ENCODE measurements at places on chromosomes 3 and 15.

GRCh38 chr3:79761441-79761840 is 6.4 kb downstream of the ROBO1 start:
- DNase-seq = no peak

DNA sequence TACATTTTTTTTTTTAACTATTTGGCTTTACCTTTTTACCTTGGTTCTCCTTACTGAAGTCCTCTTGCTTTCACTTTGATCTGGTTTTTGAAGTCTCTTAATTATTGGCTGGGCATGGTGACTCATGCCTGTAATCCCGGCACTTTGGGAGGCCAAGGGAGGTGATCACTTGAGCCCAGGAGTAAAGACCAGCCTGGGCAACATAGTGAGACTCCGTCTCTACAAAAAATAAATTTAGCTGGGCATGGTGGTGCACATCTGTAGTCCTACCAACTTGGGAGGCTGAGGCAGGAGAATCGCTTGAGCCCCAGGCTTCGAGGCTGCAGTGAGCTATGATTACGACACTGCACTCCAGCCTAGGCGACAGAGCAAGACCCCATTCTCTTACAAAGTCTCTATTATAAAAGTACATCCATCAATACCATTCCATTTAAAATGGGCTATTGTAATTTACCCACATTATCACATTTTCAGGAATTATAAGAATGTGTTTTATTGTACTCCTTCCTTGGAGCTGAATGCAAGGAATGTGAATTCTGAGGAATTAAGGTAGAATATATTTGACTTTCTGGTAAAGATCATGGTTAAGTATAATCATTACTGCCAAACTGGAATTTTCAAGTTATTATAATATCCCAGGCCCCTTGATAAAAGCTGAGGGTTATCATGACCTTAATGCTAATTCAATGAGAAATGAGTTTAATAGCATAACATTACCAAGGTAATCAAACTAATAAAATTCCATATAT is 49.0 kb downstream of the MSL2 start:
- no peak for DNase-seq

DNA sequence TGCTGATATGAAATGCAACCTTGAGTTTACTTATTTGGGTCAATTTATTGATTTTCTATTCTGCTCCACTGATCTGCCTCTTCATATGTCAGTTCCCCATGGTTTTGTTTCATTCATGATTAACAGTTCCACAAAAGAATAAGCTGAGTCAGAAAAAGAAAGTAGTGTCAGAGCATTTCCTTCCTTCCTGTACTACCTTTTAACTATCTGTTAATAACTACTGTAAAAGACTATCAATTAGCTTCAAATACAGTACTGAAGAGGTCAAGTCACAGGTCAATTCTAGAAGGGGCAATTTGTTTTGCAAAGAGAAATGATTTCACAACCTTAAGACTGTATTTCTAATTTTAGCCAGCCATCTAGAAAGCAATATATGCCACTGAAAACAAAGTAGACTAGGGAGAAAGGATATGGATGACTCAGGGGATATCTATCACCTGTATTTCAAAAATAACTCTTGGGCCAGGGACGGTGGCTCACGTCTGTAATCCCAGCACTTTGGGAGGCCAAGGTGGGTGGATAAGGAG is 129.5 kb downstream of the TFDP2 start:
- DNase-seq = no peak

DNA sequence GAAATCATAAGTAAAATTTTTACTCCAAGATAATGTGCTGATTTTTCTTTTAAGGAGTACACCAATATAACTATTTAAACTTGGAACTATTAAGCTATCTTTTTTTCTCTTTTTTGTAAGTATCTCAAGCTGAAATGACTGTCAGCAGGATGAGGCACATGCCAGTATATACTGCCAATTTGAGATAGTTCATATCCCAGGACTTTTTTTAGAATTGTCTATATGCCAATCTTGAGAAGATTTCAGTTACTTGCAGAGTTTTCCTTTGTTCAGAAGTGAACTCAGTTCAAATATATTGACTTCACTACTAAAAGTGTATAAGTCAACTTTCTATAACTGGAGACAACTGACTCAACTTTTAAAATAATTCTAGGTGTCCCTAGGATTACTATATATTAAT is 181.7 kb upstream of the ZNF717 start:
- DNase-seq = no peak

GRCh38 chr15:72970933-72971760 is 81.1 kb upstream of the NEO1 start:
- DNase-seq = no peak

- DNase-seq = no peak
These were observed 73.7 kb downstream of the TM2D3 start for GRCh38 chr15:101578443-101578894.

- no peak for DNase-seq
These were observed 66.8 kb upstream of the ATP11B start for GRCh38 chr3:182726258-182727142.

DNA sequence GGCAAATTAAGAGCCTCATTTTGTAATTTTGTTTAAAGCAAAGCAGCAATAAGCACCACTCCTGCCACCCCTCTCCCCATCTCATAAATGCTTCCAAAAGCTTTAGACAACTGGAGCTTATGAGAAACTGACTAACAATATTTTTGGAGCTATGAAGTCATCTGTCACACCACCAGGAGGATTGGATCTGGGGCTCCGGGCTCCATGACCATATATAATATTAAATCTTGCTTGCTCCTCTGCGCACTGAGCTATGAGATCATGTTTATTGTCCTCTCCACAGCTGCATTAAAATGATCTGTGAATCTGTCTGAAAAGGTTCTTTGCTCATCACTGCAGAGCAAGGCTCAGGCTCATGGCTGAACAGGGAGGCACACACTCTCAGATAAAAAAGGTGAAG is 323.7 kb downstream of the ZNF621 start:
- DNase-seq = no peak

DNA sequence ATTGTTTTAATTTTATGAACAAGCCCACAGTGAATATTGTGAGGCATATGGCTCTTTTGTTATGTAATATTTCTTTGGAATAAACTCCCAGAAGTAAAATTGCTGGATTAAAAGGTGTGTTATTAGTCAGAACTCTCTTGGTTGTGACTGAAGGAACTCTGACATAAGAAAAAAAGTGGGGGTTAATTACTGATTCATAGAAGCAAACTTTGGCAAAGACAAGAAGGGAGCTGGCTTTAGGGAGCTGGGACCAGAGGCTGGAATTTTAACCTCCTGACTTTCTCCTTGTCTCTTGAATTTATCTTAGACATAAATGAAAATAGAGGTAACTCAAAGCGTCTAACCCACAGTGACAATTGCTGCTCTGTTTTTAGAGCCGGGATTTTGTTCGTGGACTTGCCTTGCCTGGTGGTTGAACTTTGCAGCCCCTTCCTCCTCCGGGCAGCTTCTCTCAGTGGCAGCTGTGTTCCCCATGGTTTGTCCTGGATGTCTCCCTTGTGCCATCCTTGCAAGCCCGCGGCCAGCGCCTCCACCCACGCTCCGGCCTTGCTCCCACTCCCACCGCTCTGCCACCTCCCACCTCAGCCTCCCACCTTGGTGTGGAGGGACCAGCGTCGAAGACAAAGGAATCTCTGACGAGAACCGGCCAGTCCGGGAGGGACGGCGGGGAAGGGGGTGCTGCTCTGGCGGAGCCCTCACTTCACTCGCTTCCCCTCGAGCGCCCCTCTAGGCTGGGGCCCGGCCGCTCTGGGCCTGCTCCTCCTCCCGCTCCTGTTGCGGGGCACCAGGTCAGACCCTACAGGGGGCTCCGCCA is 28.0 kb downstream of the ARHGAP31 start:
- DNase-seq = no peak

- DNase-seq = no peak
These were observed 4.5 kb downstream of the FETUB start for GRCh38 chr3:186644683-186645082.

DNA sequence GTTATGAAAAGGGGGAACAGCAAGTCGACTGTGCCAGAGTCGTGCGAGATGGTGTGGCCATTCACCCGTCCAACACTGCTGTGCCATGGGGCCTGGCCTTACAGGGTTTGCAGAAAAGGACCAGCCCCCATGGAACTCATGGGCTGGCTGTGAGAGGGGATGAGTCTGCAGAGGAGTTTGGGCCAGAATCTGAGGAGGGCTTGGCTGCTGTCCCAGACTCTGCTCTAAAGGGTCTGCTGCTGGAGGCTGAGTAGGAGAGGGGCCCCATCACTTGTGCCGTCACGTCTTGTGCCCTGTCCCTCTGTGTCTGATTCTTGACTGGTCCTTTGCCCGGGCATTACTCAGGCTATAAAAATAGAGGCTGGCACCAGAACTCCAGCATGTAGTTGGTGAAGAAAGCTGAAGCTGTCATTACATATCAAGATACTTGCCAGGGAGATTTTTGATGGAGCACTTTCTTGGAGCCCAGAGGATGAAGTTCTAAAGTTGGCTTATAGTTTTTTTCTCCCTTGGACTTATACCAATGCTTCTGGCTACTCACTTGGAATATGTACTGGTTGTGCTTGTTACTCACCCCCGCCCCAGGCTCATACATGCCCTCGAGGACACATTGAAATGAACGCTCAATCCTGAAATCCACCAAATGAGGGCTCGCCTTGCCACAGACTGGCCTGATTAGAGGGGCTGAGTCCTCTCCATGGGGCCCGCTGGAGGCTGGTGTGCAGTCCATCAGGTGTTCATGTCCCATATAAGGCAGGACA is 10.2 kb downstream of the PXYLP1 start:
- DNase-seq = no peak

DNA sequence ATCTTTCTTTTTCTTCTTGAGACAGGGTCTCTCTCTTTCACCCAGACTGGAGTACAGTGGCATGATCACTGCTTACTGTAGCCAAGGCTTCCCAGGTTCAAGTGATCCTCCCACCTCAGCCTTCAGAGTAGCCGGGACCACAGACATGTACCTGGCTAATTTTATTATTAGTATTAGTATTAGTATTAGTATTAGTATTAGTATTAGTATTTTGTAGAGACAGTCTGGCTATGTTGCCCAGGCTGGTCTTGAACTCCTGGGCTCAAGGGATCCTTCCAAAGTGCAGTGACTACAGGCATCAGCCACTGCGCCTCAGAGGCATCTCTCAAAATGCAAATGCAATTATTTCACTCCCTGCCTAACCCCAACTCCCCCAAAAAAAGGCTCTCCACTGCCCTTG is 1.7 kb downstream of the KIF7 start:
- no peak for DNase-seq

GRCh38 chr3:188197388-188197847 is 43.5 kb downstream of the LPP start:
- no peak for DNase-seq

GRCh38 chr3:121817753-121818152 is 17.1 kb downstream of the IQCB1 start:
- DNase-seq = no peak

GRCh38 chr15:42359985-42360384 is 684 bp downstream of the CAPN3 start:
- no peak for DNase-seq

- DNase-seq = no peak
These were observed 20.5 kb downstream of the GPR171 start for GRCh38 chr3:151182349-151183079.

GRCh38 chr3:156316076-156316475 is 195.7 kb downstream of the KCNAB1 start:
- DNase-seq = no peak

- no peak for DNase-seq
These were observed 172.9 kb upstream of the CTDSPL start for GRCh38 chr3:37688756-37689155.

- no peak for DNase-seq
These were observed 57.3 kb upstream of the RNF7 start for GRCh38 chr3:141680620-141681389.

DNA sequence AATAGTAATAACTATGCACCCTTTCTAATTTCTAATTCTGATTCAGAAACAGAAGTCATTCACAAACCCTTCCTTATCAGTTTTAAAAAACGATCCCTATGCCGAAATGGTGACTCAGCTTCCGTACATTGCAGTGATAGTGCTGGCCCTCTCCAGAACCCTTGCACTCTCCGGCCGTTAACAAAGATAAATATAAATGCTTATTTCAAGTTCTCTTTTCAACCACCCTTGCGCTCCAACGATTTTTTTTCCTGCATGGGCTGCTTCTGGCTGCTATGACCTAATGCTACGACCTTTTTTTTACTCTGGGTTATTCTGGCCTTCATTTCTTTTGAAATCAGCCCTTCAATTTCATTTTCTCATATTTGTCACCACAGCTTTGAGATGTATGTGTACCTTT is 646.2 kb downstream of the NTRK3 start:
- DNase-seq = no peak

GRCh38 chr15:57146506-57147201 is 228.2 kb downstream of the TCF12 start:
- no peak for DNase-seq

GRCh38 chr3:192802957-192803899 is 75.9 kb upstream of the FGF12 start:
- DNase-seq = no peak

DNA sequence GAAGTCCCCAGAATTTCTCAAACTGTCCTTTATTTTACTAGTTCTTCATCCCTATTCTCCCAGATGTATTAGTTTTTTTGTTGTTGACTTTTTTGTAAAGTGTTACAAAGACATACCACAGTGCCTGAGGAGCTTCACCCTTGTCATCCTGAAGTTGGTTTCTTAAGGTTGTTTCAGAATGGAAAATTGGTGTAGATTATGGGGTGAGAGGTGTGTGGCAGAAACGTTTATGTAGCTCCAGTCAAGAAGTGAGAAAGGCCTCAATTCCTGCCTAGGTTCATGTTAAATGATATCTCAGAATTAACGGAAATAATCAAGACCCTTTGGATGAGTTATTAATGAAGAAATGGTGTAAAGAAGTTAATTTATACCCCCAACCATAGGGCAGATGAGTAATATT is 6.8 kb downstream of the EDEM1 start:
- DNase-seq = no peak

DNA sequence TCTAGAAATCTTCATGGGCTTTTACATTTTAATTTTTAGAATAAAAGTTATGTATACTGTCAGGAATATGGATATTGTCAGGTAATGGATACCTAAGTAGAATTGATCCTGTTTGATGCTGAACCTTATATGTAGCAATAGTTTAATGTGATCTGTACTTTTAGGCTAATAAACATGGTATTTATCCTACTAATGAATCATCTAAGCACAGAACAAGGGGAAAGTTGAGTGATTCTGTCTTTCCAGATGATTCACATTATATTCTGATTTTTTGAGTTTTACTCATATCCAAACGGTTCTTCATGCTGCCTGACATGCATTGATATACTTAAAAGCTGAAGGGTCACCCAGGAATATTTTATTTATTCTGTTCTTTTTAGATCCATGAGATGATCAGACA is 34.5 kb downstream of the FANCI start:
- DNase-seq = no peak

DNA sequence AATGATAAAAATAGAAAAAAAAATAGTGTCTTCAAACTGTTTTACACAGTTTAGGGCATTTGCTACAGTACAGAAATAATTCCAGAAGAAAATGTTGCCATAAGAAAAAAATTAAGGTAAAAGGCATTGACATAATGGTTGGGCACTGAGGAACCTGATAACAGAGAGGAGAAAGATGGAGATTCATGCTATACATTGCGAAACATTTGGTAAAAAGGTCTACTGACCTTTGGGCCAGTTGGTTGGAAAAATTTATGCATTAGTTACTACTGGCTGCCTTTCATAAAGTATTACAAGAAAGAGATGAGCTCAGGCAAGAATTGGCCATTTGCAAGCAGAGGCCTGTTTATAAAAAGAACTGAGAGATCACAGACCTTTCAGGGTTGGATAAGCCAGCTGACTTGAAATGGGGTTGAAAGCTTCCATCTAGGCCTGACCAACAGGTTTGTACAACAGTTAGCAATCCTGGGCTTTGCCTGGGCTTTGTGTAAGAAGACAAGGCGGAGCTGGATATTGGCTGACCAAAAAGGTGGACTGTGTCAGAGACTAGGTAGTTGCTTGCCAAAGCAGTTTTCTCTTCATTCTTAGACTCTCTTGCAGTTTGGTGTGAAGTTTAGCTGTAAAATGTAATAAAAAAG is 166.6 kb upstream of the MCTP2 start:
- no peak for DNase-seq

Measured in activated T-helper 1 cell treated with anti-CD3 and anti-CD28 coated beads, Interleukin-2, amount 50 U/mL, for 16 hours (primary cell).